ENCODE measurements at places on chromosomes 2 and 18.

GRCh38 chr2:100832885-100833284, 12.9 kb downstream of the NPAS2 start:
- DNase-seq = no peak

- no peak for DNase-seq
These were observed 254.1 kb downstream of the HNMT start for GRCh38 chr2:138218397-138218796.

DNA sequence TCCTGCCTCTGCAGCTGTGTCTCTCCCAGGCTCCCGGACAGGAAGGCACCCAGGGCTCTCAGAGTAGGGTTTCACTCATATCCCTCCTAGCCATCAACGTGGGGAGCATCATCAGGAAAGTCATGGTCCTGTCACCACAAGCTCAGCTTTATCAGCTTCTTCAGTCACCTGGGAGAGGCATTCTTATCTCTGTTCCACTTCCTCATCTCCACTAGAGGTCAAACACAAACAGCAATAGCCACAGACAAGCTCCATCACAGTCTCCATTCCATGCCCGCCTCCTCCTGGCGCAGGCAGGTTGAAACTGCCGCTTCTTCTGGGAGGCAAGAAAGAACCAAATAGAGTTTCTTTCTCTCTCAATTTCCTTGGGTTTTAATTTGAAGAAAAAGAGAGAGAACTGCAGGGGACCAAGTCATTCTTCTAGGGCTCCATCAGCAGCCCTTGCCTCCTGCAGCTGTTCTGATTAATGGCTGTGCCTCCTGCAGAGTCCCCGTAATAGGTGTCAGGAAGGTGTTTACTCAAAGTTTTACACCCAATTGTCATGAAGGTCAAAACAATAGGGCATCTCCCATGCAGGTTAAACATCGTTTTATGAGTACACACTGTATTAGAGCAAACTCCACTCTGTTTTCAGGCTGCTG, 377.9 kb downstream of the TMEM182 start:
- no peak for DNase-seq

- DNase-seq = no peak
These were observed 101.6 kb upstream of the XIRP2 start for GRCh38 chr2:166786707-166787106.

- no peak for DNase-seq
These were observed 62.8 kb downstream of the CYB5A start for GRCh38 chr18:74229005-74229404.

DNA sequence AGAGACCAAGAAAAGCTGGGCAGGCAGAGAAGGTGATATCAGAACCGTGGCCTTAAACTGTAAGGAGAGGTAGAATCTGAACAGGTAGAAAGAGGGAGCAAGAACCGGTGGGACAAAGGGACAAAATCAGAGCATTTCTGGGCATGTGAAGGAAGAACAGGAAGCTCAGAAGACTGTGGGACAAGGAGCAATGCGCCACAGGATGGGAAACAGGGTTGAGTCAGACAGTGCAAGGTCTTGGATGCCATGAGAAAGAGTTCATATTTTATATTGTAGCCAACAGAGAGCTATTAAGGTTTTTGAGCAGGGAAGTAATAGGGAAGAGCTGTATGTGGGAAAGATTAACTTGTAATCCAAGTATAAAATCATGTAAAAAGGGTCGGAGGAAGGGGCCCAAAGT, 106.4 kb upstream of the UGP2 start:
- no peak for DNase-seq
